ENCODE measurements at places on chromosomes 11 and 22. TPM values are rescaled to one million over a fixed set of nuclear protein-coding genes. Genes with fewer than 3 reads are reported as not detected.

DNA sequence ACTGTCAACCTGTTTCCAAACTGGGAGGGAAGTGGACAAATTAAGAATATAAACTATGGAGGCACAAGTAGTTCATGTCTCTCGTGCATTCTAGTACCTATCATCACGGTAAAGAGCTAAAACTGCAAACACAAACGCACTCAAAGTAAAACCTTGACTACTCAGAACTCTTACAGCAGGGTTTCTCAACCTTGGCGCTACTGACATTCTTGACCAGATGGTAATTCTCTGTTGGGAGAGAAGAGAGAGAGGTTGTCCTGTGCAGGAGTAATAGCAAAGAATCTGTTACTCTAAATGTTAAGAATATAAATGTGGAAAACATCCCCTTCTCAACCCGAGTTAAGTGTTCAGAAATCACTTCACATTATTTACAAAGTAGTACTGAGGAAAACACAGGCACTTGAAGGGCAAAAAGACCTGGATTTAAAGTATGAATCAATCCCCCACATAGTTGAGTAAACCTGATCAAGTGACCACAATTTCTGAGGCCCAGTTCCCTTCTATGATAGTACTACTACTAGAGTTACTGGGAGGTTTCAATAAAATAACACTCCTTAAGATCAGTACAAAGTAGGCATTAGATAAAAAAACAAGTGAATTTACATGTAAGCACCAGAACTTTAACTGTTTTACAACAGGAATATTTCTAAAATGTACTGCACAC is 73.1 kb upstream of the ARHGAP32 start:
- no peak for DNase-seq

GRCh38 chr22:39453765-39454378 is 2.9 kb upstream of the MGAT3 start:
- no peak for DNase-seq

Gene PHLDA2
- total RNA-seq: 7.2 TPM

GRCh38 chr11:9077164-9077563 is 14.2 kb downstream of the SCUBE2 start:
- DNase-seq: no peak

- no peak for DNase-seq
Observed at GRCh38 chr22:45125188-45125587, 38.5 kb upstream of the NUP50 start.

DNA sequence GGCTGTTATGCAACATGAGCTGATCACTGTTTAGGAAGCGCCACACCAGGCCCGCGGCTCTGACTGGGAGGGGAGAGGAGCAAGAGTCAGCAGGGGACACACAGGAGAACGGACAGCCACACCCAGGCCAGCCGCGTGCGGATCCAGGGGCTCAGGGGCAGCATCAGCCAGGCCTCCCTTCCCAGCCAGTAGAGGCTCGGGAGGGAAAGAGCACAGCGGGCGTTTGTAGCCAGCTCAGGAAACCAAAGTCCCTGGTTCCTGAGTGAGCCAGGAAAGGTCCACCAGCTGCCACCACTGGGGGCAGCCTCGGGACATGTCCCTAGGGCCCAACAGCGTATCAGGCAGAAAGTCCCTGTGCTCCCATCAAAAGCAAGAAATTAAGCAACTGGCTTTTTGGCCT is 71.8 kb upstream of the PITPNB start:
- DNase-seq: peak; percentile 46

Gene THRSP
- not detected for total RNA-seq

DNA sequence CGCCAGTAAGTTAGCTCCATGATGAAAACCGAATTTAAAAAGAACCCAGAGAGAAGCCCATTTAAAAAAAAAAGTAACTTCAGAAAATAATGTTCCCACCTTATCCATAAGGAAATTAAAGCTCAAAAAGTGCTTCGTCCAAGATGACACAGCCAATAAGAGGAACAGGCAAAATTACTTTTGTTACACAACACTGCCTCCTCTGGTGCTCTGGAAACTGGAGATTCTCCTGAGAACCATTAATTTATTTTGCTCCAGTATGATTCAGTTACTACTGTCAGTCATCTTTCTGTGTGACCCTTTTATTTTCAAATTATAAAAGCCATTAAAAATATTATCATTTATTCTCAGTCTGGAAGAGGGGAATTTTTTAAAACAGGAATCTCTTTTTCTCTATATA is 2.0 kb downstream of the IFT27 start:
- no peak for DNase-seq

DNA sequence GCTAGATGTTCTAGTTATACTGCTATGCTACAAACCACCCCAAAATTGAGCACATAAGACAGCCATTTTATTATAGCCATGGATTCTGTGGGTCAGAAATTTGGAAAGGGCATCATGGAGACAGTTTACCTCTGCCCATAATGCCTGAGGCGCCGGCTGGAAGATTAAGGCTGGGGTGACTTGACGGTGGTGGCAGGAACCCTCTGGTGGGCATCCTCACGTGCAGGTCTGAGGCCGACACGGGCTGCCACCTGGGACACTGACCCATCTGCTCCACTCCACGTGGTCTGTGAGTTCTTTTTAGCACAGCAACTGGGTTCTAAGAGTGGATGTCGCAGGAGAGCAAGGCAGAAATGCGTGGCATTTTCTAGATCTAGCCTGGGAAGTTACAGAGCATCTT is 40.0 kb upstream of the PRDM11 start:
- DNase-seq: no peak

Gene HIC2
- 5.7 TPM for total RNA-seq

DNA sequence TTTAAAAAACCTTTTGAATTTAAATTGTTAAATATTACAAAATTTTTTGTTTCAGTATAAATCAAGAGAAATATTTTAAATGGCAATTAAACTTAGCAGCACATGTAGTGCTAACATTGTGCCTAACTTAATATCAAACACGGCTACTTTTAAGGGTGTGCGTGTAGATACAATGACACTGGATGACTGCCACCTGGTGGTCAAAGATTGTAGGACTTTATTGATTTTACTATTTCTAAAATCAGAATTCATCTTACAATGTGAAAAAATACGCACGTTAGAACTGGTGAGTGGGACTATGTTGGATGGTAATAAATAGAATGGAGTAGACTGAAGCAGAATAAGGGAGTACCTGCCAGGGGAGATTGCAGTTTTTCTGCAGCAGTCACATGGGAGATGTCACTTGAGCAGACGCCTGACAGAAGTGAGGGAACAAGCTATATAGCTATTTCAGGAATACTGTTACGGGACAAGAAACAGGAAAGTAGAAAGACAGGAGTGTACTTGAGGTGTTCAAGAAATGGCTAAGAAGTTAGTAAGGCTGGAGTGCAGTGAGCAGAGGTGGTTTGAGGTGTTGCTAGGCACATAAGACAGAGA is 52.9 kb downstream of the UVRAG start:
- DNase-seq: no peak

DNA sequence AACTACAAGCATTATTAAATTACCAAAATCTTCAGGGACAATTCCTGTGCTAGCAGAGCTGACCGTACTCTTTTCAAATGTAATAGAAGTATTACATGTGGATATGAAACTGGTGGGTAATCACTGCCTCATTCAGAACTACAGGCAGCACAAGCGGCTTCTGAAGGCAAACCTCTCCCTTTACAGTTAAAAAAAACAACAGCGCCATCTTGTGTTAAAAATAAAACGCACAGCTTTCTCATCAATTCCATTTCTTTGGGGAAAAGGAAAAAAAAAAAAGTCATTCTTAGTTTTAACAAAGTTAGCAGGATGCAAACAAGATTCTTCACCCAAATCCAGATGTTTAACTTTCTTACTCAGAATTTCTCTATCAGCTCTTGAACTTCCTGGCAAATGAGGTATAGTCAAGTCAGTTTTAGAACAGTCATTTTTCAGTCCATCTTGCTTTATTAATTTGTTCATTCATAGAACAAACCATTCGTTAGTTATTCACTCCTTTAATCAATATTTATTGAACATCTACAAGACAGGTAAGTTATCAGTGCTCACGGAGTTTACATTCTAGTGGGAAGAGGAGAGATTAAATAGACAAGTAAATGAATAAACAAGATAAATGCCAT is 331.8 kb upstream of the MPPED2 start:
- no peak for DNase-seq

GRCh38 chr22:27663812-27664211 is 137.7 kb downstream of the MN1 start:
- DNase-seq: no peak

Measured in lower lobe of right lung (tissue), 2 donors.